H1 (cell line): ENCODE measurements at places on chromosomes 1 and 21. TPM values are rescaled to one million over a fixed set of nuclear protein-coding genes. Genes with fewer than 3 reads are reported as not detected.

- no peak for DNase-seq
- no peak overlapping the region for H3K4me3 ChIP-seq
Measured at GRCh38 chr21:38679534-38679933, 126.2 kb upstream of the ETS2 start.

- H3K4me3 ChIP-seq: no peak overlapping the region
- no peaks in the 10 kb centered on the region for H3K4me1 ChIP-seq
- H3K36me3 ChIP-seq: no peaks in the 10 kb centered on the region
- no peaks in the 10 kb centered on the region for H3K27me3 ChIP-seq
- DNase-seq: no peak
- H3K27ac ChIP-seq: no peak overlapping the region
Measured at GRCh38 chr1:79955966-79956365, 949.4 kb upstream of the ADGRL4 start.

GRCh38 chr1:22163564-22163963 is 20.7 kb upstream of the WNT4 start:
- no peaks in the 10 kb centered on the region for H3K4me1 ChIP-seq
- H3K27ac ChIP-seq: no peak overlapping the region
- no peaks in the 10 kb centered on the region; the same call in 1 of the 2 replicates for H3K27me3 ChIP-seq
- H3K4me3 ChIP-seq: no peak overlapping the region
- H3K36me3 ChIP-seq: no peaks in the 10 kb centered on the region

DNA sequence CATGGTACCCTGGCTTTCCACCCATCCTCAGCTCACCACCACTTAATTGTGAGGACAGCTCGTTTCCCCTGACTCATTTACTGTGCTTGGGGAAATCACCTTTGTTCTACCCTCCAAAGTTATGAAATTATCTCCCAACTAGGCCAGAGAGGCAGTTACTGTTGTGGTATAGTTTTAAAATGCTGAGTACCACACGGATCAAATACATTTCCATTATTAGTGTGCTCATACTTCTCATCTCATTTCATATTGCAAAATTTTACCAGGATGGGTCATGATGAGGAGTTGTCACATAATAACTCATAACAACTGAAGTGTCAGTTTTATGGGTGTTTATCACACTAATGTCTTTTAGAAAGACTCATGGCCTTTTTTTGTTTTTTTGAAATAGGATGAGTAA is 9.2 kb upstream of the OR2B11 start:
- no peak for DNase-seq
- H3K27ac ChIP-seq: no peak overlapping the region
- no peaks in the 10 kb centered on the region for H3K4me1 ChIP-seq

GRCh38 chr1:22677931-22678896 is 25.2 kb downstream of the C1QB start:
- H3K36me3 ChIP-seq: no peaks in the 10 kb centered on the region
- H3K27ac ChIP-seq: no peak overlapping the region
- no peak for DNase-seq
- no peak overlapping the region for H3K4me3 ChIP-seq
- peaks cover 4% of the 10 kb centered on the region for H3K4me1 ChIP-seq

GRCh38 chr1:172390683-172391551 is 29.6 kb upstream of the C1orf105 start:
- peaks cover 4% of the 10 kb centered on the region for H3K4me1 ChIP-seq
- H3K27me3 ChIP-seq: no peaks in the 10 kb centered on the region
- no peak overlapping the region for H3K4me3 ChIP-seq
- no peaks in the 10 kb centered on the region for H3K36me3 ChIP-seq
- DNase-seq: no peak

DNA sequence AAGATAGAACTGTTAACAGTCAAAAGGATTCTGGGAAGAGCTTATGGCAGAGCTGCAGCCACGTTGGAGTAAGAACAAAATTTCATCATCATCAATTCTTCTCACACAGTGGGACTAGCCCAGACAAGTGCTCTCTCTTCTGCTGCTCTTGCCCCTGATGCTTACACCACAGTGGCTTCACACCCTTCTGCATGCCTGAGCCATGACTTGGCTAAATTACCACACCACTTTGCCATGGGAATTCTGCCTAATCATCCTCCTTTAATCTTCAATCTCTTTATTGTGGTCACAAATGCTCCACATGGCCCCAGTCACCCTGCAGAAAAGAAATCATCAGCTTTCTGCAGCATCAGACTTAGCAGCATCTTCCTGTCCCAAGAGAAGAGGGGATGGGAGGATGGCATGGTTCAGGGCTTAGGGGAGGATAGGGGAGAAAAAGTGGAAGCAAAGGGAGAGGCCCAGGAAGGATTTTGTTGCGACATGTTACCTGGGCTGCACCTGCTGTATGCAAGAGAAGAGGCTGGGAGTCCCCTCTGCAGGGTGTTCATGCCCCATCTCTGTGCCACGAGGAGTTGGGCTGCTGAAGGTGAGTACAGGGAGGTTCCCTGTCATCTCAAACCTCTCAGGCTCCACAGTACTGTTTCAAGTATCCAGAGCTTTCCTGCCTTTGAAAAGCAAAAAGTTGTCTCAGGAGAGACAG is 9.0 kb upstream of the RPTN start:
- H3K27me3 ChIP-seq: no peaks in the 10 kb centered on the region
- no peaks in the 10 kb centered on the region for H3K4me1 ChIP-seq
- no peak for DNase-seq
- no peak overlapping the region for H3K27ac ChIP-seq
- no peaks in the 10 kb centered on the region for H3K36me3 ChIP-seq

GRCh38 chr1:154550070-154550469 is 8.4 kb downstream of the UBE2Q1 start:
- H3K36me3 ChIP-seq: peaks cover 49% of the 10 kb centered on the region
- no peaks in the 10 kb centered on the region for H3K4me1 ChIP-seq
- no peak overlapping the region for H3K4me3 ChIP-seq
- no peaks in the 10 kb centered on the region for H3K27me3 ChIP-seq
- DNase-seq: no peak
- no peak overlapping the region for H3K27ac ChIP-seq

DNA sequence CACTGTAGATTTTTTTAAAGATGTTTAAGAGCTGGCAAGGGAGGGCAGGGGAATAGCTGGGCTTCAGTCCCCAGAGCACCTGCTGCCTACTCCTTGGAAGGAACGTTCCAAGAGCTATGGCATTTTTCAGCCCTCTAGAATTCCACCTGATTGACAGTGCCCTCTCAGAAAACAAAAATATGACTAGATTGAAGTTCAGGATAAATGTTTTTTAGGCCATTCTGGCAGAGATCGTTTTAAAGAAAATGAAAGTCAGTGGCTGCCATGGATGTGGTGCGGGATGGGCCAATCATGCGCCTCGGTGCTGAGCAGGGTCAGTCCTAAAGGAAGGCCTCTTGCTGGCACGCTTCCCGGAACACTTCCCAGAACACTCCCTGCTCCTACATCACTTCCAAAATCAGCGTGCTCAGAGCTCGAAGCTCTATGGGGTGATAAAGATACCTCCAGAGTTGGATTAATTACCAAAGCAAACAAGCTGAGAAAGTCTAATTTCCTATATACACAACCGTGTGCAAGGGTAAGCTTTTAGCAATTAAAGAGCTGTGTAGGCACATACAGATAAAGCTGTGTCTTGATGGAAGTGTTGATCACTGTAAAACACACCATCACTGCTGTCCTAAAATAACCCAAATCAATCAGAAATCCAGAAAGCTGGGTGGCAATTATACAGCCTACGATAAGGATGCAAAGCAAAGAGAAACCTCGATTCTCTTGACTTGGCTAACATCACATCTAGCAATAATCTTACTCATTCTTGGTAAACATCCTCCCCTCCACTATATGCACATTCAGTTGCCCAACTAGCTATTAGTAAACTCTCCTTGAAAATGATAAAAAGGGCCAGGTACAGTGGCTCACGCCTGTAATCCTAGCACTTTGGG is 34.6 kb downstream of the TGFBR3 start:
- no peak for DNase-seq
- H3K36me3 ChIP-seq: no peaks in the 10 kb centered on the region
- H3K4me3 ChIP-seq: no peak overlapping the region
- H3K4me1 ChIP-seq: no peaks in the 10 kb centered on the region

DNA sequence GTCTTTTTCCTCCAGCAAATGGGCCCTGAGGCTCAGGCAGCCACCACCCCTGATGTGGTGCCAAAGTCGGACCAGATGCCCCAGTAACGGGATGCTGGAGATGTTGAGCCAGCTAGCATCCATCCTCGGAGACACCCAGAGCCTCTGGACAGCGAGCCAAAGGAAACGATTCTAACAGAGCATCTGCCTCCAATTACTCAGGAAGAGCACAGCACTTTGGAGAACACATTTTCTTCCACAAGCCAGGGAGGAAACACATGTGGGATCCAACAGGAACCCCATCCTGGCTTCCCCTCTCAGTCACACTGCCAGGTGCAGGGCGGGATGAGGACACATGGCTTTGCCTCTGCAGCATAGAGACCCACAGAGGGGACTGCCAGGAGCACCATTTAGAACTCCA is 44.9 kb downstream of the C1orf198 start:
- H3K36me3 ChIP-seq: no peaks in the 10 kb centered on the region
- no peak overlapping the region for H3K27ac ChIP-seq
- no peak for DNase-seq
- H3K4me3 ChIP-seq: no peak overlapping the region
- H3K4me1 ChIP-seq: no peaks in the 10 kb centered on the region

DNA sequence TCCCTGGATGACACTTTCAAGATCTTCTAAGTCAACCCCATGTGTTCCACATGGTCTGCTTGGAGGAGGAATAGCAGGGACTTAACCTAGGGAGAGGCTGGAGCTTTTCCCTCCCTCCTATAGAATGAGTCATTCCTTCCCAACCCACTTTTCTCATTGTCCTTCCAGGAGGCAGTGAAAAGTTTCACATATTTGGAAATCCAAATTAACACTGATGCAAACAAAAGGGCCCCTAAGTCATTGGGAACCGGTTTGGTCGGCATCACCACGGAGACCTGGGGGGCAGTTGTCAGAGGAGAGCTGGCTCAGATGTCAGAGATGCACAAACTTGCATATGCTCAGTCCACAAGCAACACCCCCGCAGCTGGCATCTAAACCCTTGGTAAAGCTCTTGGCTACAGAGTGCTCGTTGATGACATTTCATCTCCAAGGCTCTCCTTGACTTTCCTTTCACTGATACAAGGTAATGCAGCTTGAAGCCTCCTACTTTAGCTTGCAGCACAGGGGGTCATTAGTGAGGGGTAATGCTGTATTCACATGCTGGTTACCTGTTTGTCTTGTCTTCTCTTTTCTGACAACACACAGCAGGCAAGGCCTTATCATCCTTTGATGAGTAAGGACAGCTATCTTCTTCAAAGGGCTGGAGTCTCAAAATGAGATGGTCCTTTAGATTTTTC is 12.3 kb upstream of the LRRC8D start:
- peaks cover 13% of the 10 kb centered on the region for H3K4me1 ChIP-seq
- no peak overlapping the region for H3K27ac ChIP-seq
- no peak for DNase-seq
- H3K27me3 ChIP-seq: no peaks in the 10 kb centered on the region

OR2T4 gene
- not detected in 2 replicates for total RNA-seq
